SHP77 treated with DMSO at 0.1 percent for 48 hours (cell line): ENCODE measurements at places on chromosomes 7 and 10.

DNA sequence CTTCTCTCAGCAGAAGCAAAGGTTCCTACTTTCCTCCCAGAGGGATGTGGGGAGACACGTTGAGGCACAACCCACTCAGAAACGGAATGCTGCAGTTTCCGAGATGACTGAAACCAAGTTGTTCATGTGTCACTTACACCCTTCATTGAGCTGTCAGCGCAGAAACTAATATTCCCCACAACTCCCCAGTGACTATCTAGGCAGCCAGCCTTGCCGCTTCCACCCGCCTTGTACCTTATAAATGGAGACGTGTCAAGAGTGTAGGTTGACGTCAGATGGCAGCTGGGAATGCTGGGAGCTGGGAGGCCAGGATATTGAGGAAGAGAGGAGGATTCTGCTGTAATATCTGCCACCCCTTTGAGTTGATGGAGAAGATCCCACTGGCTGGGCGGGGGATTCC, 15.1 kb downstream of the GPR26 start:
- DNase-seq, result no peak

- DNase-seq, result peak; percentile 17
Observed at GRCh38 chr10:11810313-11810766, 12.8 kb upstream of the PROSER2 start.

DNA sequence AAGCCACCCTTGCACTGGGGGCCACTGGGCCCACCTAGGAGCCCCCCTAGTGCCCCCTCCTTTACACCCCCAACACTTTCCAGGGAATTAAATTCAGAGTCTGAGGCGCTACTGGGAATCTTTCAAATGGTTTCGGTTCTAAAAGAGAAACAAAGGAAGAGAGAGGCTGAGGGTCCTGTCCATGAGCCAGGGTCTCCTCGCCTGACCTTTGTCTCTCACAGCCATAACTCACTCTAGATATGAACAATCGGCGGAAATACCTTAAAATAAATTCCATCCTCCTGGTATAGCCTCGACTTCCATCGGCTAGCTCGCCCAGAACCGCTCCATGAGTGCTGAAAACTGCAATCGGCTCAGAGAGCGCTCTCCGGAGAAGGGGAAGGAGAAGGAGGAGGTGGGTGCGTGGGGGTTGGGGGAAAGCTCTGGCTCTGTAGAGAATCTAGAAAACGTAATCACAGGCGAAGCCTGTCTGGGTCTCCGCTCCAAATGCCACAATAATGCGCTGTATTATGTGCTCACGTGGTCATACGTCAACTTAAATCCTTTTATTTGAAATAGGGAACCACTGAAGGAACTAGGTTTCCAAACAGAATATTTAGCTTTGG, 12.6 kb downstream of the HOXA4 start:
- no peak for DNase-seq

DNA sequence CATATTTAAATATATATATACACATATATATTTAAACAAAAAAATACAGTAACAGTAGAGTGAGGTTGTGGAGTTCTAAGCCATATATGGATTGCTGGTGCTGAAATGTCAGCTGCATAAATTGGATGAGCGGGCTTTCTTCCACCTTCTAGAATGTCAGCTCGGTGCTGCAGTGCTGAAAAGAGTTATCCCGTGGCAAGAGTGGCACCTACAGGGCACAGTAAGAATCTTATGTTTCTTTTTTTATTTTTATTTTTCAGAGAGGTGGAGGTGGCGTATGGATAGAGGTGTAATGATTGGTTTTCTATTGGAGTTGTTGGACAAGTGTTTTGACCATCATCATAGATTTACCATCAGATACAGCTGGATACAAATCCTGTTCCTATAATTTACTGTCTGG, 86.2 kb upstream of the DYNC1I1 start:
- DNase-seq, result peak; percentile 85

DNA sequence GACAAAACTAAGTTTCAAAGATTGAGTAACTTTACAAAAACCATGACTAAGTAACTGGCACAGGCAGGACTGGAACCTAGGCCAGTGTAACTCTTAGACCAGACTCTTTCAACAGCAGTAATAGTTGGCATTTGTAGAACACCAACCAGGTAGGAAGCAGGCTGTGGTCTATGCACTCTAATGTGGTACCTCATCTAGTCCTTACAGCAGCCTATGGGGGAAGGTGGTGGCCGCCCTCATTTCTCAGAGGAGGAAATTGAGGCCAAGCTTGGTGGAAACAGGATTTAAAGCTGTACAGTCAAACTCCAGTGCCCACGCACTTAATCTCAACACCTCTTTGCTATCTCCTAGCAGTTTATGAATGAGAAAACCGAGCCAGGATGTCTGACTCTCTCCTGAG, 165.4 kb upstream of the LRGUK start:
- DNase-seq, result no peak

DNA sequence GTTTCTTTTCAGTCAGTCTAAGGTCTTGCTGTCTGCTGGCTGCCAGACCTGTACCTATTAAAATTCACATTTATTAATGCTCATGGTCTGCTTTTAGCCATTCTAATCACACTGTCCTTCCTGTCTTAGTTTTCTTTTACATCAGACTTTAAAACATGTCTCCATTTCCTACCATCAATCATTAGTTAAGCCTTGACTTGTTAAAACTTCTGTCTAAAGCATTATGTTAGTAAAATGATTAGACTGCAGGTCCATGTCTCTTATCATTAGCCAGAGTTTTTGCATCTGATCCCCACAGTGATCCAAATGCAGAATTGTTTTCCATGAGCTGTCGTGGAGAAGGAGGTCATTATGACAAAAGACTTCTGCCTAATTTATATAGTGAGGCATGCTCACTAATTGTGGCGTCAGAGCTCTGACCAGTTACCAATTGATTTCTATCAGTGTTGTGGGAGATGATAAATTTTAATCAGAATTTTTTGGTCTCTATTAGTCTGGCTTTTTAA, 226.5 kb downstream of the DKK1 start:
- no peak for DNase-seq

DNA sequence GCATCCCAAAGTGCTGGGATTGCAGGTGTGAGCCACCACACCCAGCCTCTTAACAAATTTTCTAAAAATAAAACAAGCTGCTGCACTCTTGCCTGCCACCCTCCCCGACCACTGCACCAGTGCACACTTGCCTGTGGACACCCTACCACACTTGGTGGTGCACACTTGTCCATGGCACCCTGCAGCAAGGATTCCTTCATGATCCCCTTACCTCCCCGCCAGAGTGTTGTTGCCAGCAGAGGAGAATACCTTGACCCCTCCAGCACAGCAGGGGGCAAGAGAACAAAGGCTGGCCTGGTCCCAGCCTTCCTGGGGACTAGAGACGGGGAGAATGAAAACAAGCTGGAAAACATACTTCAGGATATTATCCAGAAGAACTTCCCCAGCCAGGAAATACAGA, 65.9 kb upstream of the KCND2 start:
- no peak for DNase-seq

DNA sequence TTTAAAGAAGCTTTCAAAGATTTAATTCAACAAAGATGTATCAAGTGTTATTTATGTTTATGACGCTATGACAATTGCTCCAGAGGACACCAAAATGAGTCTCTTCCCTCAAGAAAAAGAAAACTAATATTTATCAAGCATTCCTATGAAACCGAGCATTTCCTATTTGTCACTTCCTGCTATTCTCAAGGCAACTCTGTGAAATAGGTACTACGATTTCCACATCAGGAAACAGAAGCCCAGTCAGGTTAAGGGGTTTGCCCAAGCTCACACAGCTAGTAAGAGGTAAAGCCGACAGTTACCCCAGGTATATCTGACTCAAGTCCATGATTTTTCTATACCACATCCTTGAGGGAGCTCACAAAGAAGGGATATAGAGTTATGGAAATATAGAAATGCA, 85.9 kb downstream of the TRIL start:
- no peak for DNase-seq

GRCh38 chr10:58013406-58013805, 254.3 kb downstream of the IPMK start:
- no peak for DNase-seq

GRCh38 chr10:52664629-52665028, 108.0 kb downstream of the MBL2 start:
- no peak for DNase-seq

DNA sequence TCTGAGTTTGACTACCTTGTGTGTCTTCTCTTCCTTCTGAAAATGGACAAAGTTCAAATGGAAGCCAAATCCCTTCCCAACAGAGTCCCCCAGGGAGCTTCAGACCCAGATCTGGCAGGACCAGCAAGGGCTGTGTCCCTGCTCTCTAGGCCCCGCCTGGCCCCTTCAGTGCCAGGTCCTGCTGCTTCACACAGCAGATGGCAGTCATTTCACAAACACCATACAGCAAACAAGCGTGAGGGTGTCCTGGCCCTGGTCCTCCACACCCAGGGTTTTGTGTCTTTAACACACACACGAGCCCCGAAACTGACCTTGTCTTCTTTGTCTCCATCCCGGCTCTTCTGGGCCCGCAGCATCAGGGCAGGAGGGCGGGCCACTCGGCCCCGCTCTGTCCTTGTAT, 145.0 kb downstream of the TCERG1L start:
- no peak for DNase-seq

DNA sequence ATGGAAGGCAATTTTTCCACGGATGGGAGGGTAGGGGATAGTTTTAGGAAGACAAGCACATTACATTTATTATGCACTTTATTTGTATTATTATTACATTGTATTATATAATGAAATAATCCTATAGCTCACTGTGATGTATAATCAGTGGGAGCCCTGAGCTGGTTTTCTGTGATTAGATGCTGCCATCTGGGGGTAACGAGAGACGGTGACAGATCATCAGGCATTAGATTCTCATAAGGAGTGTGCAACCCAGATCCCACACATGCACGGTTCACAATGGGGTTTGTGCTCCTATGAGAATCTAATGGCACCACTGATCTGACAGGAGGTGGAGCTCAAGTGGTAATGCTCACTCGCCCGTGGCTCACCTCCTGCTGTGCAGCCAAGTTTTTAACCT, 103.9 kb upstream of the STK17A start:
- no peak for DNase-seq

- no peak for DNase-seq
Observed at GRCh38 chr10:4475827-4476490, 350.0 kb upstream of the AKR1E2 start.

- DNase-seq, result peak; percentile 11
Observed at GRCh38 chr7:98294798-98295382, 13.4 kb downstream of the BRI3 start.

- no peak for DNase-seq
Observed at GRCh38 chr7:44531421-44532380, 9.4 kb downstream of the NPC1L1 start.

DNA sequence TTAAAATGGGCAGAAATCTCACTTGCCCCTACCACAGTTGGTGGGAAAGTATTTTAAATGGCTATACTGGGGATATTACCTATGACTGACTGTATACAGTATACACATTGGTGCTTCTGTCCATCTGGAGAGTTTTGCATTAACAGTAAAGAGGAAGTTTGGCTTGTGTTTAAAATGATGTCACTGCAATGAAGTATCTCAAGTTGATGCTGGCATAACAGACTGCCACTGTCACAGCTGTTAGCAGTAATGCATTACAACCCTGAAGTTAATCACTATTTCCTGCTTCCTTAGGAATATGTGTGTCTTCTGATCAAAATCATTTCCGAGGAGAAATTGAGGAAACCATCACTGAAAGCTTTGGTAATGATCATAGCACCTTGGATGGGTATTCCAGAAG, 1.9 kb downstream of the DKK1 start:
- no peak for DNase-seq

GRCh38 chr7:37028909-37029440, 304.7 kb upstream of the AOAH start:
- no peak for DNase-seq

DNA sequence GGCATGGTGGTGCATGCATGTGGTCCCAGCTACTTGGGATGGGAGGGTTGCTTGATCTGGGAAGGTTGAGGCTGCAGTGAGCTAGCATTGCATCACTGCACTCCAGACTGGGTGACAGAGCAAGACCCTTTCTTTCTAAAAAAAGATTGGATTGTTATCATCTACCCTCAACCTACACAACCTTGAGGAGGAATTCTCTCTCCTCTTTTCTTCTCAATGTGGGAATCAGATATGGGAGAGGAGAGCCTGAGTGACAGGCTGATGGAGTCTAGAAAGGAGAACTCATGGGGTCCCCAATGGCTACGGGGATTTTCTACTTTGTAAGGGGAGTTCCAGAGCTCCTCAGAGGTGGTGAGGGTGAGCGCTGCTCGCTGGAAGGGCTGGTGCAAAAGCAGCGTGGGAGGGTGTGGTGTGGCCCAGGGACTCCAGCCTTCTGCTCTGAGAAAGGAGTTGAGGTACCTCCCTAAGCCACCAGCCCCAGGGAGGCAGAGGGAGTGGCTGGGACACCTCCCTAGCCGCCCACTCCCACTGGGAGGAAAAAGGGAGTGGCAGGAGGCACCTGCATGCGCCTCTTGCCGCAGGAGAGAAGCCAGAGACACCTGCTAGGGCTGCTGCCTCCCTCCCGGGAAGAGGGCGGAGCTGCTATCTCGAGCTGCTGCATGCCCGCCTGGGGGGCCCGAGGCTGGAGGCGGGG, 48.4 kb downstream of the GATA3 start:
- no peak for DNase-seq

DNA sequence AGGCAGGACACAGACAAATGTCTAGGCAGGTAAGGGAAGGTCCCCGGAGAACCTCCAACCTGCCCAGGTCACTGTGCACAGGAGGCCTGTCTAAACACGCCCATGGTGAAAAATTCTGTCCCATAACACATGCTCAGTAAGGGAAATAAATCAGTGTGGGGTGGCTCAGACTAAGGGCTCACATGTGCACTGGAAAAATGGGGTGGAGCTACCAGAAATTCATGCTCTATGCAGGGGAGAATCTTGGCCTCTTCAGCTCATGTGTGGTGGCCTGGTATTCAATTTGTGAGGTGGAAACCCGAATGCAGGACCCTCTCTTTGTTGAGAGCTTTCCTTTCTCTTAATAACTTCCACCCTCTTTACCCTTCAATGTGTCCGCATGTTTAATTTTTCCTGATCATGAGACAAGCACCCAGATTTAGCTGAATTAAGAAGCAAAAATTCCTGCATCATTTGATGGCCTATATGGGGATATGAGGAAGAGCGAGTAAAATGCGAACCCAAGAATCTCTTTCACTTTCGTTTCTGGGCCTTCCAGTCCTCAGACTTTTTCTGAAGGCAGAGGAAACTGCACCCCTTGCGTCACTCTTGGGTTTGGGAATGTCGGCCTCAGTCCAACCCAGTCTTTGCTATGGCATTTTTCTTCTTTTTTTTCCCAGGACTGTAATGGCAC, 163.2 kb downstream of the DGKB start:
- no peak for DNase-seq

DNA sequence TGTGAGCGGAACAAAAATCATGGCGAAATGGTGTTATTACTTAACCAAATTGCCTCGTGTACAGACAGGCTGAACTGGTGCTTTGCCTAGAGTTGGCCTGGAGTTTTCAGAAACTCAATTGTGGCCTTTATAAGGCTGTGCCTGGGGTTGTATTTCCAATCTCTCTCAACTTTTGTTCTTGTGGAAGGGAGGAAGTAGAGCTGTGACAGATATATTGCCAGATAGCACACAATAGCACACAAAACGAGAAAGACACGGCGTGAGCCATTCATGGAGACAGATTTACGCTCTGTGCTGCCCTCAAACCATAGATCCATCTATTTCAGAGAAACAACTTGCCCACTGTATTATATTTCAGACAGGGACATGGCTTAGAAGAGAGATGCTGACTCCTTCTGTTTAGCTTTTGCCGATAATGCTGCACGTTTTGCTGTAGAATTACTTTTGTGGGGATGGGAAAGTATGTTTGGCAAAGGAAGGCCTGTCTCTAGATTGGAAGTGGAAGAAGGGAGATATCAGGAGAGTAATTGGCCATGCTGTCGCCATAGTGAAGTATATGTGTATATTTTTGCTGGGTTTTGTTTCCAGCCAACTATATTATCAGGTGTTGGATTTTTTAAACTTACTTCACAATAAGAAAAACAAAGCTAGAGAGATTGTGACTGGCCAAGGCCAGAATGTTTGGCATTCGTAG, 80.4 kb downstream of the AUTS2 start:
- no peak for DNase-seq
